Stimulated activated CD4-positive, alpha-beta T cell treated with anti-CD3 and anti-CD28 coated beads, Interleukin-15, amount 100 ng/mL, for 1 hour (primary cell): ENCODE measurements at places on chromosomes 6 and 20.

- no peak for DNase-seq
Measured at GRCh38 chr6:168216117-168216516, 103.5 kb downstream of the DACT2 start.

- DNase-seq = no peak
Measured at GRCh38 chr20:36305602-36306551, at the start of gene DLGAP4. Gene DLGAP4 (plus strand): TSS chr20:36306339. CDS start chr20:36431718, 125,379 bp downstream.

DNA sequence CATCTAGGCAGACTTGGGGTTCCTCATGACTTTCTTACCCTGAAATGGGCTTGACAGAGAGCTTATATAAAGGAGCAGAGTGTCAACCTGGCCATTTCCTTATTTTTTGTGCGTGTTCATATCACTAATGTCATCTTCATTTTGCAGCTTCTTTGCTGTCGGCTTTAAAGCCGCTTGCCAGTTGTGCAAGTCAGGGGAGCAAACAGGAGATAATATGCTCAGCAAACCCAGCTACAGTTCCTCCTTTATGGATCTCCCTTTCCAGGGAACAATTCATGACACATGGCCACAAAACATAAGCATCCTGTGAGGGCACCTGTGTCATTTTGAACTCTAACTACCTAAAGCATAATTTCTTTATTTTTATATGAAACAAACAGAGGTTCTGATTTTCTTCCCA is 6.5 kb upstream of the TUBB2B start:
- no peak for DNase-seq

- DNase-seq = no peak
Measured at GRCh38 chr20:44151621-44152416, 35.2 kb downstream of the JPH2 start.

DNA sequence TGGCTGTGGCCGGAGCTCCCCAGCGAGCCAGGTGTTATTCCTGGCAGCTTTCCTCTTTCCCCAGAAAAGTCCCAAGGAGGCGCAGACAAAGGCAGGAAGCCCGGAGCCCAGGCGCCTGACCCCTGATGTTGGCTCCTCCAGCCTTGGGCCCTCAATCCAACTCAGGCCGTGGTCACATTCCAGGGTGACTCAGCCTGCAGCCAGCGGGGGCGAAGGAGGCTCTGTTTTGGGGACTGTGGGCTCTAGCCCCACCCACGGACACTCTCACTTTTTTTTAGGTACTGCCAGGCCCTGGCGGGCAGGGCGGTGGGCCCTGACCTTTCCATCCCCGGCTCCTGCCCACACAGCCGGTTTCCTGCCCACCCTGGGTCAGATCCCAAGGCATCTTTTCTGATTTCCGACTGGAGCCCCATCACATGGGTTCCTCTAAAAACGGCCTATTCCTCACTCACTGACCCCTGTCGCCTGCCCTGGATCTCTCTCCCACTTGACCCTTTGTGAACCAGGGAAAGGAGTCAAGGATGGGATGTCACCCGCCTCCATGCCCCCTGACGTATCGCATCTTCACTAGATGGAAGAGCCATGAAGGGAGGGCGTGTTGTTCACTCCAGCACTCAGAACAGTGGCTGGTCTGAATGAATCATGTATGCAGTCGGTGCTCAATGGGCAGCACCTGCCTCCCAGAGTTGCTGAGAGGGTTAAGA is 5.5 kb downstream of the PTGIS start:
- no peak for DNase-seq

- no peak for DNase-seq
Measured at GRCh38 chr6:10690651-10691445, 3.6 kb downstream of the C6orf52 start.

DNA sequence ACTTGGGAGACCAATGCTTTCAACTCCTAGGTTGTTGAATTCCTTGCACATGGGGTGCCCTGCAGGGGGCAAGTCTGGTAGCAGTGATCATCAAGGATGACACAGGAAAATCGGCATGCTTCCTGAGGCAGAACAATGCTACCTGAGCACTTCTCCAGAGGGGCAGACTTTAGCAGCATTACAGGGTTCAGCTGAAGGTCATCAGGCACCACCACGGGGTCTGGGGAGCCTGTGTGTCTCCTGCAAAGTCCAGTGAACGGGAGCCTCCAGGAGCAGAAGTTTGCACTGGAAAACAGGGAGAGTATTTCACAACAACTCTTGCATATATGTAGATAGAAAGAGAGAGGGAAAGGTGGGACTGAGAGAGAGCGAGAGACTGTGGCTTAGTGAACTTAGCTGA is 10.2 kb downstream of the VSX1 start:
- DNase-seq = no peak

DNA sequence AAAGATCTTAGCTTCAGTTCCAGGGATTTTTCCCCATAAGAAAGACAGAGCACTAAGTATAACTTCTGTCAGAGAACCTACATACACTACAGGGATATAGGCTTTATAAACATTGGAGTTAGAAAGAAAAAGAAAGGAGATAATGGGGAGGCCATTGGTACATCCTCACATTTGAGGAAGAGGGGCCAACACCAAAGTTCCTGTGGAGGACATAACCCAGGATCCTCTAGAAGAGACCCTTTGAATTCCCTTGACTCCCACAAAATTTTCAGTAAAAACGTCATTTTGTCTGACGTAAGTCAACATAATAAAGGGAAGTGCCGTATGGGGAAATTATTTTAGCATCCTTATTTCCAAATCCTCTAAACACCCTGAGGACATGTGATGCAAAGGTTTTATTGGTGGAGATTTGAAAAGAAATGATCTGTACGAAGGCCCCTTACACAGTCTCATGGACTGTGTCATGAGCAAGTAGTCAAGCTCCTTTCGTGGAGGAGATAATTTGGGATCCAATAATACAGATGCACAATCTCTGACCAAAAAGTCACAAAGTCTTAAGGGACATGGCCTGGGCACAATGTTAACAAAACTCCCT is 33.2 kb downstream of the HLA-DRA start:
- no peak for DNase-seq

DNA sequence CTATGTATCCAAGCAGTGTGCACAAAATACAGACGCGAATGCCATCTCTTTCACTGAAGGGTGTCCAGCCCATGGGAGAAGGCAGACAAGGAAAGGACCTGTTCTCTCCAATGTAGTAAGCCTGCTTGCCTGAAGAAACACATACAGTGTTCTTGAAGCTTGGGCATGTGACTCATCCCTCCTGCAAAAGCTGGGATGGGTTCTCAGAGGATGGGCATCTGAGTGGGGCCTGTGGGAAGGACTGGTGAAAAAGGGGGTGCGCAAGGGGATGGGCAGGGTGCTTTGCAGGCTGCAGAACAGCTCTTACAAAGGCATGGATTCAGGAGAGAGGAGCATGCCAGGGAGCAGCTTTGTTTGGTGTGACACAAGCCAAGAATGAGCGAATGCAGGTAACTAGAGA is 128.1 kb downstream of the FYN start:
- DNase-seq = no peak

DNA sequence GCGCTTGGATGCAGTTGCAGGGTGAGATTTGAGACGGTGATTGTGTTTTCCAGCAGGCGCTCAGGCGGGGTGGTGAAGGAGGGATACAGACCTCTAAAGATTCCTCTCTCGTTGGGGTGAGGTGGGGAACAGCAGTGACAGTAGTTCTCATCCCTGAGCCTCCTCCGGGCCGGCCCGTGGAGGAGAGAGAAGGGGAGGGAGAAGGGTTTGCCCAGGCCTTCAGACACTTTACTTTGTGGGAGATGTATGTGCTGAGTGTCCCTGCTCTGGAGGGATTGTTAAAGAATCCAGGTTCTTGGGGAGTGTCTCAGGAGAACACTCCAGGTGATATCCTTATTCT is 41.0 kb downstream of the PSMB9 start:
- no peak for DNase-seq

GRCh38 chr20:60570481-60571277 is 612.5 kb downstream of the CDH26 start:
- DNase-seq = no peak

GRCh38 chr6:125950293-125950692 is 6.3 kb upstream of the HINT3 start:
- no peak for DNase-seq

- no peak for DNase-seq
Measured at GRCh38 chr6:156474507-156475120, 302.6 kb upstream of the ARID1B start.

- DNase-seq = no peak
Measured at GRCh38 chr6:141561154-141561553, 571.6 kb upstream of the GJE1 start.

DNA sequence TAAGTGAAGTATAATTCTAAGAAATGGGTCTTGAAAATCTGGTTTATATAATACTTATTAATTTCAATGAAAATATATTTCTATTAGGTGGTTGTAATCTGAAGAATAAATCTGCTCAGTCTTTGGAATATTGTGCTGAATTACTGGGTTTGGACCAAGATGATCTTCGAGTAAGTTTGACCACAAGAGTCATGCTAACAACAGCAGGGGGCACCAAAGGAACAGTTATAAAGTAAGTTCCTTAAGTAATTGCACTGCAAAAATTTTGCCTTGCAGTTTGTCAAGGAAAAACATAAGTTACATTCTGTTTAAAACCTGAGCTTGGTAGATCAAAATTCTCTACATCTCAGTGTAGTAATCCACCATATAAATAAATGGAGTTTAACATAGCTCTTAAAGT is 106.0 kb downstream of the MYO6 start:
- DNase-seq = no peak

- no peak for DNase-seq
Measured at GRCh38 chr20:44662261-44662660, 10.8 kb upstream of the ADA start.

DNA sequence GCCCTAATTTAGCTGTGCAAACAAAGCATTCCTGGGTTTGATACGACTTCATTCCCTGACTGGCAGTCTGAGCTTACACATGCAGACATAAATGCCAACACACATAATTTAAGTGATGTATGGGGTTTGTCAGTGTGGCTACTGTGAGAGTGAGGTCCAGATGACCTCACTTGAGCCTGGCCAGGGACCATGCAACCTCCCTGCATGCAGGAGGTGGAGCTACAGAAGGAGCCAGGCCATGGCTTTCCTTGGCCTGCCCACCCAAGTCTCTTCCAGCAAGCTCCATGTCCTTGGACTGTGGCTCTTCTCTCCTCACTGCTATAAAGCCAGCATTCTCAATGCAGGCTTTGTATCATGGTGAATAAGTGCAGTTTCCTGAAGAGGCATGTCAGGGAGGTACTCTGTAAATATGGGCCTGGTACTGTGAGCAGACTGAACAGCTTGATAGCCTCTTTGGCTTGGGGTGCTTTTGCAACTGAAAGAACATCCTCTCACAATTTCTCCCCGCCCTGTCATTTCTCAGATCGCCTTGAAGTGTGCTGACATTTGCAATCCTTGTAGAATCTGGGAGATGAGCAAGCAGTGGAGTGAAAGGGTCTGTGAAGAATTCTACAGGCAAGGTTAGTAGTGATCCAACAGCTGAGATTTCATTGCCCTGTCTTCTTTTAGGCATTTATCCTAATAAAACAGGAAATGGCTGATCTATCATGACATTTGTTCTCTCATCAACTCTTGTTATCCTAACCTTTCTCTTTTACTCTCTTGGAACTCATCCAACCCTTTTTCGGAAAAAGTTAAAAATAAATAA is 69.2 kb downstream of the MTFR2 start:
- no peak for DNase-seq

- no peak for DNase-seq
Measured at GRCh38 chr6:28696682-28697081, 171.0 kb downstream of the GPX5 start.

- no peak for DNase-seq
Measured at GRCh38 chr6:100479179-100480035, 14.7 kb upstream of the SIM1 start.

DNA sequence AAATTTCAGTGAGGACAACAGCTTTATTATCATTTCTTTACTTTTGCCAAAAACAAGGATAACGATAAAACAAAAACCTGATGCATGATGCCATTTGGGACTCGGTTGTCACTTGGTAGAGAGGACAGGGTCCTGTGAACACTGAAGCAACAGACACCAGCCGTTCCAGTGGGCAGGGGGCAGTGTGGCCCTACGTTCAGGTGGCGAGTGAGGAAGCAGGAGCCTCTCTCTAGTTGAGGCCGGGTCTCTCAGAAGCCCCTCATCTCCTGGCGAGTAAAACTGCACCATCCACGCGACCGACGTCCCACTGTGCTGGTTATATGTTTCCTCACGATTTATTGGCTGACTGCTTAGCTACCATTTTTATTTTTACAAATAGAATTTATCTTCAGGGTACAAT is 231.6 kb downstream of the THBS2 start:
- DNase-seq = no peak

- DNase-seq = no peak
Measured at GRCh38 chr6:47135772-47136171, 93.6 kb upstream of the ADGRF1 start.

DNA sequence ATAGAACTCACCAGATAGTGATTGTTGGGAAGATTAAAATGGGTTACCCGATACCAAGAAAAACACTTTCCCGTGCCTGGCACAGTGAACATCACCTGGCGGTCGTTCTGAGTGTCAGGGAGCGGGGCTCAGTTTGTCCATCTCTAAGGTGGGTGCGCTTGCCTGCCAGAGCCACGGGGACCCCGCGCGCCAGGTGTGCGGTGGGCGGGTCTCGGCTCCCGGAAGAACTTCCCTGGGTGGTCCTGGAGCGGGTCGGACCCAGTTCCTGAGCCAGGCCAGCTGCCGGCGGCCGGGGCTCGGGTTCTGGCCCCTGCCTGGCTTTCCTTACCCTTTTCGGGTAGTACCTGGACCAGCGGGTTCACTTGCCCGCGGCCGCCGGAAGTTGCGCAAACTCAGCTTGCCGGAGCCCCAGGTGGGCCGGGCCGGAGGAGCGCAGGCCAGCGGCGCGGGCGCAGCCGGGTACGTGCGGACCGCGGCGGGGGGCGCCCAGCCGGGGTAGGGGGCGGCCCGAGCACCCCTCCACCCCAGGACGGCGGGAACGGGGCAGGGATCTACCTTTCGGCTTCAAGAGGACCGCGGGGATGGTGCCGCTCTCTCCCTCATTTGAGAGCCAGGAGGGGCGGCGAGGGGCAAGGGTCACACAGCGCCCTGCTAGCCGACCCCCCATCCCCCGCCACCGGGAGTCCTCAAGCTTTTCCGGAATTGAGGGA is 7.5 kb downstream of the FAM110A start:
- no peak for DNase-seq

GRCh38 chr6:56752009-56752408 is 109.3 kb upstream of the DST start:
- DNase-seq = no peak
